ENCODE measurements at places on chromosomes 7 and 10.

- DNase-seq: no peak
Measured at GRCh38 chr7:17822547-17823173, 117.6 kb downstream of the SNX13 start.

DNA sequence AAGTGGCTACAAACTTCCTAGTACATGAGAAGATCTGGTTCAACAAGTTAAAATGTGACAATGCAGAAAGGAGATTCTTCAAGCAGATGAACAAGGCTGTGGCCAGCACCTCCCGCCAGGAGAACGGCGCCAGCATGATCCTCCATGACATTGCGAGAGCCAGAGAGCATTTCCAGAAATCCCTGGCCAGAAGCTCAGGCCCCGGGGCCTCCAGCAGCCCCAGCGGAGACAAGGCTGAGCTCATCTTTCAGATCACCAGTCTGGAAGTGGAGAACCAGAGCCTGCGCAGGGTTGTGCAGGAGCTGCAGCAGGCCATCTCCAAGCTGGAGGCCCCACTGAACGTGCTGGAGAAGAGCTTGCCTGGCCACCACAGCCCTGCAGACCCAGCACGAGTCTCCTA lies 40.1 kb upstream of the ZNF273 start:
- no peak for DNase-seq

DNA sequence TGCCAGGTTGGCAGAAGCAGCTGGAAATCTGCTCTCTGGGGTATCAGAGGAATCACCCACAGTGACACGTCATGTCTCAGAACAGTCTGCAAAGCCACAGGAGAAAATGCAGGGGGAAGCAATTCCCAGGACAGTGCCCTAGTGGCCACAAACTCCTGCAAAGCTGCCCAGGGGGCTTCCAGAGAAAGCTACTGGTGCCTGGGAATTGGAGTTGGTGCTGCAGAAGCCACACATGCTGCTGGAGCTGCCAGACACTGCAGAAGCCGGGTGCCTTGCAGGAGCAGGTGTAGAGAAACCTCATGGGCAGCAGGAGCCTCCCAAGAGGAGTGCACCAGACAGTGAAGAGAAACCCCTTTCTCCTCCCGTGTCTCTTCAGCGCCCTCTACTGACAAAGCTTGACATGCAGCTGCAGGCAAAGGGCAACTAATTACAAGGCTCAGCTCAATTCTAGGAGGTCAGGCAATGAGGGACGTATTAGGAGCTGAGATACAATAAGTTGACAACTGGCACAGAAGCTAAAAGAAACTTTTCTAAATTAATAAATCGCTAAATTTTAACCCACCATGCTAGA lies 30.2 kb upstream of the NUB1 start:
- DNase-seq: peak; percentile 21

DNA sequence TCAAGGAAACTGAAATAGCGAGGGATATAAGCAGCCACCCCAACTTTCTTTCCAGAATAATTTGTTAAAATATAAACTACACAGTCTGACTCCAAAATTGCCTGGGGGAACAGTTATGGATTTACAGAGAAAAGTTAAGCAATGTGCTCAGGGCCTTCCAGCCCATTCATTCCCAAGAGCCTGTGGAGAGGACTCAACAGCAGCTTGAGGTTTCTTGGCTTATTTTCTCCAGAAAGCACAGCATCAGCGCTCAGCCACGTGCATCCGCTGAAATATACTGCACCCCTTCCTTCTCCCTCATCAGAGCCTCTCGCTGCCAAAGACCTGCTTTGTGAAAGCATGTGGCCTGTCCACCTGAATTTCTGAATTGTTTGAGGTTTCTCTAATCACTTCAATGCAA lies 375.2 kb upstream of the VWC2 start:
- no peak for DNase-seq

GRCh38 chr10:8260645-8261044 lies 206.2 kb downstream of the GATA3 start:
- no peak for DNase-seq

- DNase-seq: no peak
Measured at GRCh38 chr7:36943591-36944435, 219.5 kb upstream of the AOAH start.

GRCh38 chr10:75542084-75542483 lies 110.7 kb downstream of the LRMDA start:
- DNase-seq: no peak

Data from activated naive CD8-positive, alpha-beta T cell treated with anti-CD3 and anti-CD28 coated beads for 36 hours (primary cell).